ENCODE measurements at places on chromosomes 3 and 15. TPM values are rescaled to one million over a fixed set of nuclear protein-coding genes. Genes with fewer than 3 reads are reported as not detected.

POLQ gene
- total RNA-seq: 10.1 TPM

GRCh38 chr3:37739579-37740290, 121.9 kb upstream of the CTDSPL start:
- DNase-seq: no peak

- no peak for DNase-seq
These were observed 22.3 kb downstream of the FANCD2OS start for GRCh38 chr3:10085738-10086137.

DNA sequence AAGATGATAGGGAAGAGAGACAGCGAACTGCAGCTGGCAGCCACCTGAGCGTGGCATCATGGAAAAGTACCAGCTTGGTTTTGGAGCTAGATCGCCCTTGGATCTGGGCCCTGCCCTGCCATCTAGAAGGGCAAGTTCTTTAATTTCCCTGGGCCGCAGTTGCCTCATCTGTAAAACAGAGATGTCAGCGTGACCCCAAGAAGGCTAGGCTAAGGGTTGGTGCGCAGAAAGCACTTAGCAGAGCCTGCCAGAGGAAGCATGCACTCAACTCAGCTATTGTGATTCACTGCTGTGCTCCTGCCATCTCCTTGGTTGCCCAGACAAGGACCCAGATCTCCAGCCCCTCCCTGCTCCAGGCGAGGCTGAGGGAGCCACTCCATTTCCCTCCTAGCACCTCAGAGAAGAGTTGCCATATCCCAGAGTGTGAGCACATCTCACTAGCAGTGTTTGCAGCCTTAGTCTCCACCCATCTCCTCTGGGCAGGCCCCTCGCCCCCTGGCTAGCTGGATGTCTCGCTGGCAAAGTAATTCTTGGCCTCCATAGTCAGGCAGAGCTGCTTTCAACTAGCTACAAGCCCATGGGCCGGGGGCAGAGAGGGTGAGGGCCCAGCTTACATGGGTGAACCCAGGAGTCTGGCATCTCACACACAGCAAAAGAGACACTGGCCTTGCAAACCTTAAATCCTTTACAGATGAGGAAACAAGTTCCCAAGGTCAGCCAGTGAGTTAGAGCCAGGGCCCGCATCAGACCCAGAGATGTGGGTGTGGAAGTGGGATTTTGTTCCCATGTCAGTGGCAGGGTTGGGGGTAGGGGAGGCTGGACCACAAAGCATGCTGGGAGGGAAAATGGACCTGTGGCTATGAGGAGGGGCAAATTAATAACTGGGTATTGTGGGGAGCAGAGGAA, 280.7 kb upstream of the TLE3 start:
- DNase-seq: no peak

- DNase-seq: no peak
These were observed 12.1 kb downstream of the PLXND1 start for GRCh38 chr3:129594409-129594808.

DNA sequence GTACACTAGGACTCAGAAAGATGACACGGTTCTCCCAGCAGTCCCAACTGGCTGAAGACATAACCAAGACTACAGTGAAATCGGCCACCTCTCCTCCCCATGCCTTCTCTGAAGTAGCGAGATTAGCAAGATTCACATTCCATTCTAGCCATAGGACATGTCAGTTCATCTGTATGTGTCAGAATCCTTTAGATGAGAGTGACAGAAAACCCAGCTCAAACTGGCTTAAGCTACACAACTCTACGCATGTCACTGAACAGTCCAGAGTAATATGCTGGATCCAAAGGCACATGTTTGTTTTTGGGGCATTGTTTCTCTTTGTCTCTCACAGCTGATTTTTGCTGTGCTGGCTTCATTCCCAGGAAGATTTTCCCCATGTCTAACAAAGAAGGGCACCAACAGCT, 75.8 kb downstream of the RARB start:
- no peak for DNase-seq

- no peak for DNase-seq
These were observed 165.6 kb downstream of the XXYLT1 start for GRCh38 chr3:195105389-195105788.

DNA sequence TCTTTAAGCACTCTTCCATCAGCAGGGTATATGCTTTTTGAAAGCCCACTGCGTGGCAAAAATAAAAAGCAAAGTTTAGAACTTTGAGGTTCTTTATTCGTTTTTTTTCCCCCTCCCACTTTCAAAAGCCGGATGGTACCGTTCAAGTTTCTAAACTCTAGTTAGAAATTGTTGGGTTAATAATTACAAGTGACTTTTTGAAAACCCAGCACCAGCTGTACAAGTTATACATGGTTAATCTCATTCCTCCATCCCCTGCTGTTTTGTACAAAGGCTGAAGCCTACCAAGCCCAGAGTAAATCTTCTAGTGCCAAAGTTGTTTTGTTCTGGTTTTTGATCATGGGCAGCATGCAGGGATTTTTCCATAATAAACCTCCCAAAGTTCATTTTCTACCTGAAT, 48.6 kb downstream of the WDR72 start:
- no peak for DNase-seq

DNA sequence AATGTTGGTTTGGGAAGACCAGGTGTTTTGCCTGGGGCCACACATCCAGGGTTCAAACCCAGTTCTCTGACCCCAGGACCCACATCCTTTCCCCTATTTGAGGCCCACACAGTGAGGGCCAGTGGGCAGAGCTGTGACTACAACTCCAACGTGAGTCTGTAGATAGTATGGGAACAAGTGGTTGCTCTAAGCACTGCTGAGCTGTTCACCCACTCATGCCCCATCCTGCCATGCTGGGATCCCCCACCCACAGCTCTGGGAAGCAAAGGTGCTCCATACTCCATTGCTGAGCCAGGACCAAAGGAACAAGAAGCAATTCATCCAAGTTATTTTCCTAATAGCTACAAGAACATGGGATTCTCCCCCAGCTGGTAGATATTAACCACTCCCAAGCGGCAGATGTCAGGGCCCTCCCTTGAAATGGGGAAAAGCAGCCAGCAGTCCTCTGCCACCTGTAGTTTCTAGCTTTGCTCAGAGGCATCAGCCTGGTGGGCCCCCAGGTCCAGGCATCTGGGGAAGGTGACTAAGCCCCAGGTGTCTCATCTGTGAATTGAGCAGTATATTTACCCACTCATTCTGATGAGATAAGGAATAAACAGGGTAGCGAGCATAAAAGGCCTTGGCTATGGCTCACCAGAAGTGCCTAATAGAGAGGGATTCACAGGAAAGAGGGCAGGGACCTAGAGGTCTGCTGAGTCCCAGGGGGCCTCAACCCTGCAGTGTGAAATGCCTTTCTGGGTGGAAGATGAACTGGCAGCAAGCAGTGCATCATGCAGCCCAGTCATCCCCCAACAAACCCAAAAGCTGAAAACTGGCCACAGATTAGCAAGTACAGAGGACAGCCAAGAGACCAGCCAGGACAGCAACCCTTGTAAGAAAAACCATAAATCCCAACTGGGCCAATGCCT, 33.4 kb downstream of the POC1A start:
- DNase-seq: peak; percentile 33
